ENCODE measurements at places on chromosomes 11 and 22.
A peak's percentile ranks its signal among the peaks of the same experiment; 100 is the strongest.

DNA sequence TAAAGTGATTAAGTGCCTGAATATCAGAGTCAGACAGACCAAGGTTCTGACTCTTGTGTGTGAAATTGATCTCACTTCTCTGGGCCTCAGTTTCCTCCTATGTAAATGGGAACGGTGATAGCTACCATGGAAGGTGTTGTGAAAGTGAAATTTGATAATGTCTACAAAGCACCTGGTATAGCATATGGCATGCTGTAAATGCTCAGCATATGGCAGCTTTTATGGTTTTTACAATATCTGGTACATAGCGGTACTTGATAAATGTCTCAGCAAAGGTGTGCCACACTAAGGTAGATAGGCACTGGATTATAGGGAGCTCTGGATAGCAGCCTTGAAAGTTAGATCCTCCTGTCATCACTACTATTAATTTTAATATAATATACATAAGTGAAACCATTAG is 19.9 kb downstream of the POU2AF2 start:
- no peak for DNase-seq

GRCh38 chr11:44275241-44275640 is 34.7 kb downstream of the ALX4 start:
- no peak for DNase-seq

DNA sequence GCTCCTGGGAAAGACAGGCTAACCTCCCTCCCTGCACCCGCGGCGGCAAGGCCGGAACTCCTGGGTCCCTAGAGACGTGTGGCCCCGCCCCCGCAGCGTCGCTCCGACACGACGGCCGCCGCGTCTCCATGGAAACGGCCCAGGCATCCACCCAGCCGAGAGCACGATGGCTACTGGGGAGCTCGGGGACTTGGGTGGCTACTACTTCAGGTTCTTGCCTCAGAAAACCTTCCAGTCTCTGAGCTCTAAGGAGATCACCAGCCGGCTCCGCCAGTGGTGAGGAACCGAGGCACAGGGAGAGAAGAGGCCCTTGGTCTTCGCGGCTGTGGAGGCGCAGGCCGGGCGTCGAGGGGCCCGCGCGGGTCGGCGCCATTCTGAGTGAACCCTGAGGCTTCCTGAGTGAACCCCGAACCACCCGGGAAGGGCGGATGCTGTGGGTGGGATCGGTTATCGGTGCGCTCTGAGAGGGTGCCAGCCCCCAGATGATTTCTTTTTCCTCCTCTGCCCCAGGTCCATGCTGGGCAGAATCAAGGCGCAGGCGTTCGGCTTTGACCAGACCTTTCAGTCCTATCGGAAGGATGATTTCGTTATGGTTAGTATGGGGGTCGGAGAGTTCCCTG is at the start of gene CFAP300:
Gene CFAP300 (plus strand): TSS at position 133 of the 620 bp plus-strand sequence. CDS start 34 bp downstream, at position 167.
- peak; percentile 72 for DNase-seq

DNA sequence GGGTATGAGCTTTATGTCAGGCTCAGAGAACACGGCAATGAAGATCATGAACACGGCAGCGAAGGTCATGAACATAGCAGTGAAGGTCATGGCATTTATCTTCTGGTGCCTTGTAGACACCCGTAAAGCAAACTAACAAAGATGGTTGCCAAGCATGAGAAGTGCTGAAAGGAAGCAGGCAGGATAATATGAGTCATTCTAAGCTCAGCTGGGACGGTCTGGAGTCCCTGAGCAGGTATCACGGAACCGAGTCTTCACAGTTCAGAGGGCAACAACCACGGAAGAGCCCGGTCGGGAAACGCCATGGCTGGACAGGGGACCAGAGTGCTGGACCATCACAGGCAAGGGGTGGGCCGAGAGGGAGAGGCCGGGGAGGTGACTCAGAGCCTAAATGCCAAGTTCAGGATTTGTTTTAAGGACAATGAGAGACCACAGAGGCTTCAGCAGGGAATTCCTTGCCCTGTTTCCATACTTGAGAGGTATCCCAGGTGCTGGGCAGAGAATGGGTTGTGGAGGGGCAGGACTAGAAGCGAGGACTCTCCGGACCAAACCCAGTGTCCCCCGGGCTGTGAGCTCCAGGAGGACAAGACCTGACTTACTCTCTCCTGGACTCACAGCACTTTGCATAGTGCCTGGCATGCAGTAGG is 13.1 kb upstream of the MS4A10 start:
- DNase-seq: no peak

DNA sequence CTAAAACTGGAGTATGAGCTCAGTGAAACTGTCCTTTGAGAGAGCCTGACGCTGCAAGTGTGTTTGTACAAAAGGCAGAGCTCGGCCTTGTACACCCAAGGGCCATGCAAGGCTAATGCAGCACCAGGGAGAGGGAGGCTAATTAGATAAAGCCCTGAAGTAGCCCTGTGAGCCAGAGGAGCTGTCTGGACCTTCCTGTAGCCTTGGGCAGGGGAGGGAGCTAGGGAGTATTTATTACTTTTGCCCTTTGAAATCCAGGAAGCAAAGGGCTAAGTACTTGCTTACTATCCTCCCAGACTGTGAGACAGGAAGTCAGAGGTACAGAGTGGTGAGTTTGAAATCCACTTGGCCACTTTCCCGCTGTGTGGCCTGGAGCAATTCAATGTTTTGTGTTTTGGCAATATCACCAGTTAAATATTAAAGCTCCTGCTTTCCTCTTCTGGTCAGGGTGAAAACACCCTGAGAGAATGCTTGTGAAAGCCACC is 10.2 kb upstream of the LDHA start:
- peak; percentile 11 for DNase-seq

DNA sequence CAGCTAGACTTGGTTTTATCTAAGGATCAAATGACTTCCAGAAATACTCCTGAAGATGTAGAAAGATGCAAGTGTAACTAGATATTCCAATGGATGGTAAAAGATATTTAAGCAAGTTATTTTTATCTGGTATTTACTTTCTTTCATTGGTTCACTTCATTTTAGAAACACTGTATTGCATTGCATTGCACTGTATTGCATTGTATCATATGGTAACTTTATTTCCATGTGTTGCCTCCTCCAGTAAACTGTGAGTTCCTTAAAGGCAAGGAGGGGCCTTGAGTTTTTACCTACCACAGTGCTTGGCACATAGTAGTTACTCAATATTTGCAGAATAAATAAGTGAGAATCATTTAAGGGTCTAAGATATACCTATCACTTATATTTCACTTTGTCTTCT is 31.8 kb upstream of the FLI1 start:
- DNase-seq: no peak

DNA sequence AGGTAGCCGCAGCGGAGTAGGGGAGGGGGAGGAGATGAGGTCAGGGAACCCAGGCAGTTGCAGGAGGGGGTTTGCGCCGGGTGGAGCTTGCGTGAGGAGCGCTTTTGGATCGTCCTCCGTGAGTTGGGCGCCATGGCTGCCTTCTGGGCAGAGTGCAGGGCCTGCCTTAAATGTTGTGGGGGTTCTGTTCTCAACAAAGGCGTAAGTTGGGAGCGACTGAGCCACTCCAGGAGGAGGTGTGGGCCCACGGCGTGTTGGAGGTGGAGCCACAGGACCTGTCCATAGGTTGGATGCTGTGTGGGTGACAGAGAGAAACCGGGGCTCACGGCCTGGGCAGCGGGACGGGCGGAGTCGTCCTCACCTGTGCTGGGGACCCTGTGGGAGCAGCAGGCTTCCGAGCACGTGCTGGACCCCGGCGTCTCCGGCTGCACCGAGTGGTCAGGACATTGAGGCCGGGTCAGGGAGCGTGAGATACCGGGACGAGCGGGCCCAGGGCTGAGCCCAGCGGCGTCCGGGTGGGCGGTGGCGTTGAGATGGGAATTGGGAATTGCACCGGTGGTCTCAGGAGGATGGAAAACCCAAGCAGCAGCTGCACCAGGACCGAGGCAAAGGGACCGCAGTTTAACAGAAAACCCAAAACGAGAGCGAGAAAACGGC is 977 bp upstream of the PGGHG start:
- DNase-seq: no peak

DNA sequence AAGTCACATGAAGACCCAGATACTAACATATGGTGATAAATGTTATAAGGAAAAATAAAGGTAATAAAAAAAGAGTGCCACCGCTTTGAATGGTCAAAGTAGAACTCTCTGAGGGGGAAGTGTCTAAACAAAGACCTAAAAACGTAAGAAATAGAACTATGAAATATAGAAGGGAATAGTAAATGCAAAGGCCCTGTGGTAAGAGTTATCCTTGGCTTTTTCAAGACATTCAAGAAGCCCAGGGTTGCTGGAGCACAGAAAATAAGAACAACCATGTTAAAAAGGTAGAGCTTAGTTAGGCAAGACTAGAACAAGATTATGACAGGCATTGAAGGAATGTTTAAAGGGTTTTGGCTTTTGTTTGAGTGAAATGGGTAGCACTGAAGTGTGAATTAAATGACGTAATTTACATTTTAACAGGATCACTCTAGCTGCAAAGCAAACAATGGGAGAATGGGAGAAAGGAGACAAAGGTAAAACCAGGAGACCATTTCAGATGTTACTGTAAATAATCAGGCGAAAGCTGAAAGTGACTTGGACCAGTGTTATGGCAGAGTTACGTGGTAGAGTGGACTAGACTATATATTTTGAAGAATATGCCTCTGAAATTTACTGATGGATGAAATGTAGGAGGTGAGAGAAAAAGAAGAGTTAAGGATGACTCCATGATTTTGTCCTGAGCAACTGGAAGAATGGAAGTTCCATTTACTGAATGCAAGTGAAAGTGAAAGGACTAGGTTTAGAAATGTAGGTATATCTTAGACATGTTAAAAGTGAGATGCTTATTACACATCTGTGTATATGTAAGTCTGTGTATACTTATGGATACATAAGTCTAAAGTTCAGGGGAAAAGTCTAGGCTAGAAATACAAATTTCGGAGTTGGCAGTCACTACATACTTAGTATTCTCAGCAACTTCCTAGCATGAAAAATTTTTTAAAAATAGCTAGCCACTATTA is 28.5 kb downstream of the BTBD10 start:
- no peak for DNase-seq

GRCh38 chr11:120547811-120548681 is 36.5 kb downstream of the GRIK4 start:
- DNase-seq: no peak

DNA sequence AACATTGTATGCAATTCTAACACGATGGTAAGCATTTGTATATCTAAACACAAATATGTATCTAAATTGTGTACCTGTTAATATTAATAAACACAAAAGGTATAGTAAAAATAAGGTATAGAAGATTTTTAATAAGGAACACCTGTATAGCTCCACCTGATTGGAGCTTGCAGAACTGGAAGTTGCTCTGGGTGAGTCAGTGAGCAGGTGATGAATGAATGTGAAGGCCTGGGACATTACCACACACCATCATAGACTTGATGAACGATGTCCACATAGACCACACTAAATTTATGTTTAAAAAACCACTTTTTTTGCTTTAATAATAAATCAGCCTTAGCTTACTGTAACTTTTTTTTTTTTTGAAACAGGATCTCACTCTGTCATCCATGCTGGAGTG is 97.6 kb upstream of the CLMP start:
- no peak for DNase-seq

- no peak for DNase-seq
Observed at GRCh38 chr11:33445761-33446161, 188.6 kb downstream of the HIPK3 start.

DNA sequence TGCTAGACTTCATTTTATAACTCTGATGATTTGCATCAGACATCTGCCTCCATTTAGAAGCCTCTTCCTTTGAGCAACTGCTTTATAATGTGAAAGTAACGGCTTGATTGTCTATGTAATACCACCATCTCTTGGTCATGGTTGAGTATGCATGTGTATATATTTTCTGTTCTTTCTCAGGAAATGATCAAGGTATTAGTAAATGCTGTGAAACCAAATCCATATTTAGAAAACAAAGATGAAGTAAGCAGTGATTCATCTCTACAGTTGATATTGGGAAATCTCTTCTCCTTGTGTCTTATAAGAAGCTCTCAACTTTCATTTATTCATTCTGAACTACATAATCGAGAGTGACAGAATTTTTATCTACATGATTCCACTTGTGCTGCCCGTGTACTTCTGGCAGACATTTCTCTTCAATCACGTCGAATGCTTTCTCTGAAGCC is 104.6 kb upstream of the ANO3 start:
- peak; percentile 33 for DNase-seq

DNA sequence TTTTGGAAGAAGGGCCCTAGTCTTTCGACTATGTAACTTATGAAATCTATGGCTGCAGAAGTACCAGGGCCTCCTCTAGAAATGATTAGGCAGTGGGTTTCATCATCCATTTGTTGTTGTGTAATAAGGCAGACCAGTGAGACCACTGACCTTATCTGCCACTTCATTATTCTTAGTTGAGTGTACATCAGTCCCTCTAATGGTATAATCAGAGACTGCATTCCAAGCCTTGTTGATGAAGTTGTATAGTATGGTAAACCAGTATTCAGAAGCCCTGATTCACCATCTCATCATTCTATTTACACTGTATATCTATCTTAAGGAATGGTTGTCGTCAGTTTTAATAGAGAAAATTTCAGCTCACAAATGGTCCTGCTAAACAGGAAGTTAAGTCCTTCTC is 32.2 kb upstream of the GRIA4 start:
- DNase-seq: no peak

DNA sequence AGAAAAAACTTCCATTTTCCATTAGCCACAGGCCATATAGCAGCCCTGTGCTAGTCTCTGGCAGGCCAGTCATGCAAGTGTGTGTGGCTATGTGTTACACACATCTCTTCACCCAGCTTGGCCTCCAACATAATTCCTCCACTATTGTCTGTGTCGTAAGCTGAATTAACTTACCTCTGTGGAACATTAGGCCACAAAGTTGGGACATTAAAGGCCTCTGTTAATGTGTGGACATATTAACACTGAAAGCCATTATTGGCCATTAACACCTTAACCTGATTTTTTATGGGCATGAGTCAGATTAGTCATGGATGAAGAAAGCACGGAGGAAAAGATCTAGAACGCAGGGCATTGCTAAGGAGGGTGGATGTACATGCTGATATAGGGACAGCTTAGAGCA is 100.1 kb downstream of the DBX1 start:
- no peak for DNase-seq

- DNase-seq: no peak
Observed at GRCh38 chr22:38951734-38952133, 5.7 kb upstream of the APOBEC3A start.

- DNase-seq: no peak
Observed at GRCh38 chr11:100232006-100232405, 455.1 kb upstream of the ARHGAP42 start.

GRCh38 chr22:45434981-45435380 is 21.5 kb downstream of the RIBC2 start:
- DNase-seq: no peak
